SHP77 treated with DMSO at 0.1 percent for 48 hours (cell line): ENCODE measurements at places on chromosomes 2 and 18.
A peak's percentile ranks its signal among the peaks of the same experiment; 100 is the strongest.

GRCh38 chr18:25346561-25346960 is 5.4 kb downstream of the ZNF521 start:
- no peak for DNase-seq

- DNase-seq = no peak
Observed at GRCh38 chr2:113111823-113112287, 15.5 kb upstream of the IL1RN start.

DNA sequence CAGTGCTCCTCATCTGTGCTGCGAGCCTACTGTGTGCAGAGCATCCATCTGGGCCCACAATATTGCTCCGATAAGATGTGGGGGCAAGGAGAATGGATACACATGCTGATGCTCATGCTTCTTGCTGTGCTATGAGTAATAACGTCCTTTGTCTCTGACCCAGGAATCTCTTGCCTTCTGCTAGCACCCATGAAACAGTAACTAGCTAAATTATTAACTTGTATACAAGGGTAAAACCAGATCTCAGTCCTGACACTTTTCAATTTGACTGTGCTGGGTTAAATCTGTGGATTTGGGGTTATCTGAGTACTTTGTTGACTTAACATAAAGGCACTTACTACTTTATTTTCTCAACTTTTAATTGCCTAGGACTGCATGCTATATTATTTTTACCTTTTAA is 357.6 kb downstream of the SLC4A3 start:
- no peak for DNase-seq

DNA sequence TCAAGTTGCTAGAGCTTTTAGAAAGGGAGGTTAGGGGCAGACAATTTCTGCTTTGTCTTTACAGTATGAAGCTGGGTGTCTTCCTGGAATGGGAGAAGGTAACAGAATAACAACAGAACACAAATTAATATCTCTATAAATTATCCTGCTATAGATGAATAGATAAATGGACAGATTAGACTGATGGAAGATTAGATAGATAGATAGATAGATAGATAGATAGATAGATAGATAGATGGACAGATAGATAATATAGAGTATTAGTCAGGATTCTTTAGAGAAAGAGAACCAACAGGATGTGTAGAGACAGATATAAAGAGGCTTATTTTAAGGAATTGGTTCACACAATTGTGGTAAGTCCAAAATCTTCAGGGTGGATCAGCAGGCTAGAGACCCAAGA is 302.2 kb downstream of the BCL11A start:
- no peak for DNase-seq

- DNase-seq = no peak
Observed at GRCh38 chr2:191835539-191836350, 11.1 kb downstream of the CAVIN2 start.

- DNase-seq = peak; percentile 71
Observed at GRCh38 chr2:173002751-173003541, 72.7 kb upstream of the MAP3K20 start.

DNA sequence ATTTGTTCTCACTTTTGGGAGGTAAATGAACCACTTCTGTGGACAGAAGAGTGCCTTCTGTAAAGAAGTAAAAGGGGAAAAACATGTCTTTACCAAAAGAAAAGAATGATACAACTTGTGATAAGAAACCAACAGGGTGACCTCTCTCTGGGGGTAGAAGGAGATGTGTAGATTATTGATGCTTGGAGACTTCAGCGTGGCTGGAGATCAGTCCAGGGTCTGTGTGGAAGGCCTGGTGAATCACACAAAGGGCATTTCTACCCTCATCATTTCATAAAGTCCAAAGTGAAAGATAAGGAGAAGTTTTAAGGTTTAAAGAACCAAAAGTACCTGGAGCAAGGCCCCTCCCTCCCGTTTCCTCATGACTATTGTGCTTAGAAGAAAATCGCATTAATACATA is 142.5 kb downstream of the NCK2 start:
- DNase-seq = no peak

- no peak for DNase-seq
Observed at GRCh38 chr2:167988296-167988695, 259.1 kb downstream of the STK39 start.

DNA sequence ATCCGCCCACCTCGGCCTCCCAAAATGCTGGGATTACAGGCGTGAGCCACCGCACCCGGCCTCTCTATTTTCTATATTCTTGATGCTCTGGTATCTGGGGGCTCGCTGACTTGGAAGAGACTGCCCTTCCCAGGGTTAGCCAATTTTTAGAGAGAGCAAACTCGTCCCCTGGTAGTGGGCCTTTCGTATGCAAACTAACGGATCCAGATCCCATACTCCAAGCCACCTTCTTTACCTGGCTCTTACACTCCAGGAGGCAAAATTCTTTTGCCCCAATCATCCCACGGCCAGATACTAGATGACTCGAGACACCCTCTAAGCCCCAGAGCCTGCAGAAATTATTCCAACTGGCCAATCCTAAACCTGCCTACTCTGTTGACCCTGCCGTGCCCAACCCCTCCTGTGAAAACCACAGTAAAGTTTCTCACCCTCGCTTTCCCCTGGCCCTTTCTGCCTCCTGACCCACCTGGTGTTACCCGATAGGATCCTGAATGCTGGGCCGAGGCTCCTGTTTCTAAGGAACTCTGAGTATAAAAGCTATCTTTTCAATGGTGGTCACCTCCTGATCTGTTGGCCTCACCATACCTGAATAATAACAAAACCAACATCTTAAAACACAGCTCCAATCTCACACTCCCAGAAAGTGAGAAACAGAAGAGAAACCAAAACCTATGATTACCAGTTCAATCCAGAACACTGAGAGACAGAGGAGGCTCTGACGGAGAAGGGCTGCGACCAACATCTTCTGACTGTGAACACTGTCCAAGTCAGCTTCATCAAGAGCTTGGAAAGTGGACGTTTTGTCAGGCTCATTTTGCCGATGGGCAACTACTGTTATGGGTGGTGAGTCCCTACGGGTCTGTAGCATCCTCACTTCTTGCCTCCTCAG is 57.6 kb upstream of the ZNF532 start:
- no peak for DNase-seq

GRCh38 chr2:149664896-149665295 is 77.3 kb upstream of the MMADHC start:
- no peak for DNase-seq

- peak; percentile 36 for DNase-seq
Observed at GRCh38 chr2:85707304-85707703, 13.1 kb downstream of the GNLY start.

- no peak for DNase-seq
Observed at GRCh38 chr2:65527451-65528240, 95.2 kb upstream of the SPRED2 start.

GRCh38 chr18:47545613-47546012 is 294.2 kb upstream of the SKOR2 start:
- no peak for DNase-seq

DNA sequence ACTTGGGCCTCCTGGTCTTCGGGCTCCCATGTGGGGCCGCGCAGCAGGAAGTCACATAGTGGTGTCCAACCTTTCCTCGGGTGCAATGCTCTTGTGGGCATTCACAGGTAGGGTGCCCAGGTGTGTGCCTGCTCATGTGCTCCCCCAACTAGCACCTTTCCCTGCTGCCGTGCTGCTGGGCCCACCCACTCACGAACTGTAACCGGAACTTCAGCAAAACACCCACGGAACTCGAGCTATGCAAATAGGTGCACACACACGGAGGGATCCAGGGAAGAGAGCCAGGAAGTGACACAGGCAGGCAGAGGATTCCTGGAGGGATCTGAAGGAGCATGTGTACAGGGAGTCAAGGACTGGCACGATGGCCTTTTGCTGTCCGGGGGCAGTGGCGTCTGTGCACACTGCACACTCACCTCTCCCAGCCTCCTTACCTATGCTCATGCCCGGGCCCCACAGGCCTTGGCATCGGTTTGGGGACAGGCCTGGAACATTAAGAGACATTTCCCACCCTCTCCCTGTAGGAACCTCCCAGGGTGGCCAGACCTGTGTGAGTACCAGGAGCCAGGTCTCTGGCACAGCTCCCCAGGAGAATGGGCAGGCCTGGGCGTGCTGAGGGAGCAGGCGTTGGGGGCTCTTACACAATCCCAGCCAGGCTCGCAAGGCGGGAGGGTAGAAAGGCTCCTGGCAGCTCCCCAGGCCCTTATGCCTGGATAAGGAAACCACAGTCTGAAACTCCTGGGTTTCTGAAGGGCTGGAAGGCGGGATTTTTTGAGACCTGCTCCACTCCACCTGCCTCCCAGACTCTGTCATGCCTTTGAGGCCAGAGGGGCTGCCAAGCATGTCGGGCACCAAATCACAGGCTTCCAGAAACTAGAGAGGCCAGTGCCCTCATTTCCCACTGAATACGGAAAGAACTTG is 6.6 kb upstream of the PTMA start:
- DNase-seq = no peak

DNA sequence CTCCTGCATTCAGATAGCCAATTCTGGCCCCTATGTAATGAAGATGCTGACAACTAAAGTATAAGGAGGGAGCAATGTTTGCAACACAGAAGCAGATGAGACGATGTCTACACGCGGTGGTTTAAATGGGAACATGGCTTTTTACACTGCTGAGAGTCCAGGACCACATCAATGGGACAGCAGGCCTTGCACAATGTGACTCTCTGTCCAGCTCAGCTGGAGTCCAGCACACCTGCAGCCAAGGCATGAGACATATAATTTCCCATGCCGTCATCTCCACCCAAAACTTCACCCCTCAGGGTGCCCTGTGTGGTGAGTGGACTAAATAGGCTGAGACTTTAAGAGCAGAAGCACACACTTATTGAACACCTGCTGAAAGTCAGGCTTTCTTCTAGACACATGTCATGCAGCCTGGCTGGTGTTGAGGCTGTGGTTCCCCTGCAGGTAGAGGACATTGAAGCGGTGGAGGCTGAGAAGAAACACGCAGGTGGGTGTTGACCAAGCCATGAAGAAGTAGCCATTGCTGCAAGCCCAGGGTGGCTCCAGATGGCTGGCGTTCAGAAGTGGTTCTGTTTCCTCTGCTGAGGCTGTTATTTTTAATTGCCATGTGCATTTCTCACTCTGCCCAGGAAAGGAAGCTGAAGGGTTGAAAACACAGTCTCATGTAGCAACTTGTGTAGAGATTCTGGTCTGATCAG is 345.6 kb downstream of the MYCN start:
- DNase-seq = no peak
